ENCODE measurements at places on chromosomes 7 and 10.

DNA sequence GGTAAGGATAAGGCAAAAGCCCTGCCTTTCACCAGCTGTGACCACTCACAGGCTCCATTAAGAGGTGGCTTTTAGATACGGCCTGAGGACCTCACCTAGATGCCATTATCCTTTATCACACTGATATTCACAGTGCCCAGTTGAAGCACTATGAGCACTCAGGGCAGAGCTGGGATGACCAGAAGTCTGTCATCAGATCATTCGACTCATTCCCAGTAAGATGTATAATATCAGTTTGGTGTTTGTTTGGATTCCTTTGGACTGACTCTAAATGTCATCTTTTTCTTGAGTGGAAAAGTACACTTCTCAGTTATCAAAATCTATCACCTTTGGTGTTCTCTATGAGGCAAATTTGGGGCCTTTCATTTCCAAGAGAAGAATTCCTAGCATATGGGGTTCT is 18.7 kb downstream of the CCDC136 start:
- DNase-seq, result no peak

DNA sequence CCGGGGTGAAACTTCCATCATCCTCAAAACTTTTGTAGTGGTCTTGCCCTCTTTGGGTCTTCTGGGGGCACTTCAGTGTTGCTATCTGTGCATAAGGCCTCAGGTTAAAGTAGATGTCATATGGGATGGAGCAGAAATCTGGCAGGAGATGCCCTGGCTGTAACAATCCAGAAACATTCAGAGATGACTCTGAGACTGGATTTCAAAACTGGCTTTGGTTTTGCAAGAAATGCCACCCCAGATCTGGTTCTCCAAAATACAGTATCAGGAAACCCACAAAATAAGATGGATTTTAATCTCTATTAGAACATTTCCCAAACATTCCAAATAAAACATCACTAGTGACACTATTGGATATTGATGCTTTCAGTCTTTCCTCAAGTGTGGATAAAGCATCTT is 191.5 kb downstream of the REEP3 start:
- DNase-seq, result no peak

GRCh38 chr7:134452991-134453473 is 5.9 kb downstream of the AKR1B1 start:
- no peak for DNase-seq

GRCh38 chr7:70638158-70639107 is 493.5 kb upstream of the GALNT17 start:
- no peak for DNase-seq

- no peak for DNase-seq
Measured at GRCh38 chr7:27064159-27064558, 31.6 kb downstream of the HOXA1 start.

- no peak for DNase-seq
Measured at GRCh38 chr10:114686013-114686412, 27.9 kb upstream of the ABLIM1 start.

- DNase-seq, result no peak
Measured at GRCh38 chr10:51832652-51833383, 133.4 kb upstream of the CSTF2T start.

DNA sequence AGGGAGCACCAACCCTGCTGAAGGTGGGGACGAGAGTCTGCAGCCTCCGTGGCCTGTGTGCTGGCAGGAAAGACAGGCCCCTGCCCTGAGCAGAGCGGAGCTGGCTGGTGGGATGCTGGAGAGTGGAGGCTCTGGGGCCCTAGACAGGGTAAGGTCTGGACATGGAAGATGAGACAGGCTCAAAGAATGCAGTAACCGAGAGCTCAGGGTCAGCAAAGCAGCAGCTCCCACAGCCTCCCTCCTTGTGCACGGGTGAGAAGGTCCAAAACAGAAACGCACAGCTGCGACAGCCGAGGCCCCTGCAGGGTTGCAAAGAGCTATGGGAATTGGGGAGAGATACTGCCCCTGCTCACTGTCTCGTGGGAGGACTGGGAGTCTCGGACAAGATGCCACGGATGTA is 80.5 kb downstream of the TNS3 start:
- no peak for DNase-seq

DNA sequence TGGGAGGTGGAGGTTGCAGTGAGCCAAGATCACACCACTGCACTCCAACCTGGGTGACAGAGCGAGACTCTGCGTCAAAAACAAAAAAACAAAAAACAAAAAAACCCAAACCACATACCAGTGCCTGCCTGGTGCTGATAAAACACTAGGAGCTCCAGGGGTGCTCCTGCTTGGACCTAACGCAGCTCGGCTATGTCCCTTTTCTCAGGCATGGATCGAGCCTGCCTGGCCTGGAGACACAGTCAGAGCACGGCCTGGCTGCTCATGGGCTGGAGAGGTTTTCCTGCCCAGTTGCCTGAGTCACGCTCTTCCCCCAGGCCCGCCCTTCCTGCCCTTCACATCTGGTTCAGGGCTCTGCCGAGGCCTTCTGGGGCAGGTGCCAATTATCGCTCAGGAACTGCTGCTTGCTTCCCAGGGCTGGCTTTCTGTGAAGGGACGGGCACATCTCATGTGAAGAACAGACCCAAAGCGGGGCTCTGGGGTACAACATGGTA is 12.6 kb upstream of the NPFFR1 start:
- no peak for DNase-seq

Measured in stimulated activated CD8-positive, alpha-beta memory T cell treated with anti-CD3 and anti-CD28 coated beads, Interleukin-2, amount 100 ng/mL, for 1 hour (primary cell).